ENCODE measurements at places on chromosomes 6 and 20.

GRCh38 chr20:2767768-2768631, 32.4 kb downstream of the CPXM1 start:
- DNase-seq: no peak

GRCh38 chr6:30887901-30888815, 3.8 kb downstream of the DDR1 start:
- no peak for DNase-seq

DNA sequence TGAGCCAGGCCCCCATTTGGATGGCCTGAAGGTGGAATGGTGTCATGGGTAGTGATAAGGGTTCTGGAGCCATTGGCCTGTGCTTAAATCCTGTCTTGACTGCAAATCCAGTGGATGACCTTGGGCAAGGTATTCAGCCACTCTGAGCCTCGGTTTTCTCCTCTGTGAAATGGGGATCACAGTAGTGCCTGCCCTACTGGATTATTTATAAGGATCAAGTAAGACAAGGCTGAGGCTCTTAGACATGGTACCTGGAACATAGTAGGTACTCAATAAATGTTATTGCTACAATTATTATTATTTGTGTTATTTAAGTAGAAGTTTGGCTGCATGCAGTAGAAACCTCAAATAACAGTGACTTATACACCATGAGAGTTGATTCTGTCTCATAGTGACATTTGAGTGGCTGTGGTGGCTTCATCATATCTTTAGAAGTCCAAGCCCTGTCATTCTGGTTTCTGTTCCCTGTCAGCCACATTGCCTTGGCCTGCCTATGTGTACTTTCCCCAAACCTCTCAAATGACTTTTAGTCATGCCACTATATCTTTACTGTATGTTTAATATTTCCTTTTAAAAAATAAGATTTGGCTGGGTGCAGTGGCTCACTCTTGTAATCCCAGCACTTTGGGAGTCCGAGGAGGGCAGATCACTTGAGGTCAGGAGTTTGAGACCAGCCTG, 37.6 kb upstream of the CHMP4B start:
- DNase-seq: no peak

GRCh38 chr6:14170128-14170527, 52.6 kb downstream of the CD83 start:
- DNase-seq: no peak

All from CD4-positive, alpha-beta T cell treated with Interleukin-4 for 4 hours (primary cell).